ENCODE measurements at places on chromosomes 6 and 20.

GRCh38 chr6:150163970-150164369 lies 21.1 kb downstream of the PPP1R14C start:
- no peak for ATAC-seq

- no peak for ATAC-seq
Observed at GRCh38 chr6:47665112-47665511, 33.3 kb upstream of the ADGRF4 start.

DNA sequence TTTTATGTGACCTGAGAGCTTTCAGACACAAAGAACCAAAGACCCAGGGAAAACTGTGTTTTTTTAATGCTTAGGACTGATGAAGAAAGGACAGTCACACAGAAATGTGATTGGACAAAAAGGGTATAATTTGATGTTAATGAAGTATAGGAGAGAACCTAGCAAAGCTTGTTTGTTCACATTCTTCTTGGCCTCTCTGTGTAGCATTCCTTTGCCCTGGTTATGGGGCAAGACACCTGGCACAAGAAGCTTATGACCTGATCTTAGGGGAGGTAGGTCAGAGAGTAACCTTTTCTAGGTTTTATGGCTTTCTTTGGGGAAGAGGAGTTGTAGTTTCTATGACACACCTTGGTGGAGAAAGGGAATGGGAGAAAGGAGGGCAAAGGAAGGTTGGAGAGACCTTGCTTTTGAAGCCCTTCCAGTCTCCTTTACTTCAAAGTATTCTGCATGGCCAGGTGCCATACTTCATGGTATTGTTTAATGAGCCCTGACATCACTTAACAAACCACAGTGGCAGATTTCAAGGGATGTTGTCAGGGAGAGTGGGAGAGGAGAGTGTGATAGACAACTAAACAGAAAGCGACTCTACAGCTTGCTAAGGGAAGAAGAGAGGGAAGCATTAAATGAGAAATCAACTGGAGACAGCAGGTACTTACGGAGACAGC lies 701.8 kb upstream of the FLRT3 start:
- no peak for ATAC-seq

GRCh38 chr6:133645966-133646740 lies 242.8 kb upstream of the TCF21 start:
- peak; percentile 54 for ATAC-seq

DNA sequence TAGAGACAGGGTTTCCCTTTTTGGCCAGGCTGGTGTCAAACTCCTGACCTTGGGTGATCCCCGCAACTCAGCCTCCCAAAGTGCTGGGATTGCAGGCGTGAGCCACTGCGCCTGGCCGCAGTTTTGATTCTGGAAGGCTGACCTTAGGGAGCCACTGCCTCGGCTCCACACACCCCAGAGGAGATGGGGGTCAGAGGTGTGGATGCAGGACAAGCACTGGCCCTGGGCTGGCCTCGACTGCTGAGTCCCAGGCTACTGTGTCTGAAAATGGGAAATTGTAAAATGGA lies 1.5 kb downstream of the ZBP1 start:
- ATAC-seq: no peak

DNA sequence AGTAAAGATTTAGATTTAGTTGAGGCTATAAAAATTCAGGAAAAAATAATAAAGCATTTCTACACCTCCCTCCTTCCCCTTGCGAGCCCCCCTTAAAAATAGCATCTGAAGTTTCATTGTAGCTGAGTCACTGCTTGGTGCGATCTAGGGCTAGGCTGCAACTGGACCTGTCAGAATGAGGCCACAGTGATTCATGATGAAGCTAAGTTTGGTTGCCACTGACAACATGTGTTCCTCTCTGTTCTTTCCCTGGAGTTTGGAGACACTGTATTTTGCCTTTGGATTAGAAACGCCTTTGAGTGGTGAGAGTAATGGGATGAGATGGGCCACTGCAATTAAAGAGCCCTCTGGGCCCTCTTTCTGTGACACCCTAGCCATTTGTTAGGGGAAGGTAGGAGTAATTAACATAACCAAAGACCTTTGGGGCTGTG lies 334.1 kb downstream of the NRN1 start:
- peak; percentile 97 for ATAC-seq

DNA sequence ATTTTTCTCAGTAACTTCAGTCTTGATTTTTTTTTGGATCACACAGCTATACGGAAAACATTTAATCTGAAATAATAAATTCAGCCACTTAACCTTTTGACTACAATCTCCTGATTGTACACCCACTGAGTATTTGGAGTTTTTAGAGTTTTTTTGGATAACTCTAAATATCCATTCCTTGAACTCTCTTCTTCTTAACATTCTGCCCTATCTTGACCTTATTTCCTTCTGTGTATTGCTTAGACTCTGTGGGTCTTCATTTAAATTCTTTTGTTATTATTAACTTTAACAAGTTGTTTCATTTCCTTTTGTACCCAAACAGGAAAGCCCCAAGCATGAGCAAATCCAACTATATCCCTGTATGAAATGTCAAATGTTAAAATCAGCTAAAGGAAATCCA lies 170.2 kb upstream of the PTCHD4 start:
- ATAC-seq: no peak

- ATAC-seq: no peak
Observed at GRCh38 chr20:24867556-24867955, 81.5 kb upstream of the CST7 start.

DNA sequence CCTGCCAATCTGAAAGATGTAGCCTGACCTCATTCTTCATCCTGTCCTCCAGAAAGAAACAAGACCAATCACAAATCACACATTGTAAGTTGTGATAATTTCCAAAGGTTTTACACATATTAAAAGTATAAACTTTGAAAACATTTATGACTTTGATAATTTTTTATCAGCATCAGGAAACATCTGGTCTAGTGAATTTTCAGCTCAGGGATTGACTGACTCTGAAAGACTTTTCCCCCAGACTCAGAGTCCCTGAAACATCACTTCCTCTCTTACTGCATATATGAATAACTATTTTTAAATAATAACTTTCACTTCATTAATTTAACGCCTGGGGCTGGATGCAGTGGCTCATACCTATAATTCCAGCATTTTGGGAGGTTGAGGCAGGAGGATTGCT lies 48.5 kb upstream of the SSTR4 start:
- no peak for ATAC-seq

- no peak for ATAC-seq
Observed at GRCh38 chr20:3797226-3797545, 1.1 kb downstream of the CDC25B start.

DNA sequence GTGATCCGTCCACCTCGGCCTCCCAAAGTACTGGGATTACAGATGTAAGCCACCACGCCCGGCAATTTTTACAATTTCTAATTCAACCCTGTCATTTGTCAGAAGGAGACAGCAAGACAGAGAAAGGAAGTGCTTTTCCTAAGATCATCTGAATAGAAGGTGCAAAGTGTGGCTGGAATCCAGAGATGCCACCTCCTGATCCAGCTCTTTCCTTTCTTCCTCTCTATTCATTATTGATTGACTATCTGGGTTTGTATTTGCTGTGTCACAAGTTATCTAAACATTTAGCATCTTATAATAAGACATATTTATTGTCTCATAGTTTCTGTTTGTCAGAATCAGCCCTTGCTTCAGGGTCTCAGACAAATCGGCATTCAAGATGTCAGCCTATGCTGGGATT lies 217.7 kb downstream of the BCAS1 start:
- ATAC-seq: no peak
